ENCODE measurements at places on chromosomes 3 and 15. TPM values are rescaled to one million over a fixed set of nuclear protein-coding genes. Genes with fewer than 3 reads are reported as not detected.

PPIB gene
- 384 TPM for total RNA-seq

SFMBT1 gene
- 5.1 TPM for total RNA-seq

ABI3BP gene
- 51.8 TPM for total RNA-seq

DUOX2 gene
- total RNA-seq = 1.2 TPM

GASK1A gene
- total RNA-seq = 38.5 TPM

CLRN1 gene
- total RNA-seq = 3.4 TPM

SELENOS gene
- 89.8 TPM for total RNA-seq

TLR9 gene
- total RNA-seq = 0.24 TPM

VEPH1 gene
- total RNA-seq = 11.6 TPM

SLC22A14 gene
- 0.96 TPM for total RNA-seq

TNNC1 gene
- total RNA-seq = 2.2 TPM
